Right hindlimb (tissue), 1 donor: ENCODE measurements at places on chromosomes 1 and 21.

GRCh38 chr21:41656946-41657525 lies 109.8 kb downstream of the RIPK4 start:
- no peak for DNase-seq

DNA sequence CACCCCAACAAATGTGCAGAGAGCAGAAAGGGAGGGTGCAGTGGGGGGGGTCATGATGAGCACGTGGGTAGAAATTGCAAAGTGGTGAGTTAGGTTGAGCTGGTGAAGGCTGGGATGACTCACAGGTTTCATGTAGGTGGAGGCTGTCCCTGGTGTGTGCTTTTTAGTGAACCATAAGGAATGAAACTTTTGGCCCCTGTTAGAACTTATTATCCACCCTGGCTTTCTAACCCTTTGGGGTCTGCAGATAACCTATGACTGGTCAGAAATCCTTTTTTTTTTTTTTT lies 46.9 kb downstream of the DOP1B start:
- DNase-seq, result no peak

DNA sequence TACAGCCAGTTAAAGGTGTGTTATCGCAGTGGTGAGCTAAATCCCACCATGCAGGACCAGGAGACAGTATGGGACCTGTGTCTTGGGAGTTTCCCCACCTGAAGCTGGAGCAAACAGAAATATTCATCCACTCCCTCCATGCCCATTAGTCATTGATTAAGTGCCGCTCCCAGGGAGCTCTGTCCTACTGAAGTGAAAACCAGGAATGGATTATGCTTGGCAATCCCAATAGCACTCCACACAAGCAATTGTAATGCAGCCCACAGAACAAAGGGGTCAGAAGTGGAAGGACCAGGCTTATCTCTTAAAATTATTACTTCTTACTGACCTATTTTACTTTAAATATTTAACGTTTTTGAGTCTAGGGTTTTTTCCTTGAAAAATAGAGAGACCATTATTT lies 1005.4 kb downstream of the ADGRL2 start:
- DNase-seq, result no peak

- peak; percentile 59 for DNase-seq
Observed at GRCh38 chr1:198153804-198154203, 3.0 kb upstream of the NEK7 start.

GRCh38 chr1:116242741-116243140 lies 130.3 kb upstream of the ATP1A1 start:
- no peak for DNase-seq

DNA sequence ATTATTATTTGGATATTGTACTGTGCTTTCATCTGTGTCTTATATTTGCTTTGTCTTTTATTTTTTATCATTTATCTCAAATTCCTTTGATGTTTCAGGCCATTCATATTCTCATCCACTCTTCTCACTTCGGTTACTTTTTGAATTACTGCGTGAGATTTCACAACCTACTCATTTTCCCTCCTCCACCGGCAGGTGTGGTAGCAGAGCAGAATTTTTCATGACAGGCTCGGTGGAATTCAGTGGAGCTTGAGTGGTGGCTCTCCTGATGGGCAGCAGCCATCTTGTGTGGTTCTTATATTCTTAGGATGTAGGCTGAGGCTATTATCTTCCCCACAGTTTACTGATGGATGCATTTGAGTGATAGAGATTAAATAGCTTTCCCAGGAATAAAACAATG lies 92.3 kb upstream of the IVNS1ABP start:
- no peak for DNase-seq

GRCh38 chr1:175208773-175209492 lies 16.4 kb upstream of the KIAA0040 start:
- DNase-seq, result no peak

GRCh38 chr1:189036628-189037027 lies 1441.0 kb downstream of the BRINP3 start:
- no peak for DNase-seq

- no peak for DNase-seq
Observed at GRCh38 chr1:217911908-217912307, 280.8 kb downstream of the SPATA17 start.

DNA sequence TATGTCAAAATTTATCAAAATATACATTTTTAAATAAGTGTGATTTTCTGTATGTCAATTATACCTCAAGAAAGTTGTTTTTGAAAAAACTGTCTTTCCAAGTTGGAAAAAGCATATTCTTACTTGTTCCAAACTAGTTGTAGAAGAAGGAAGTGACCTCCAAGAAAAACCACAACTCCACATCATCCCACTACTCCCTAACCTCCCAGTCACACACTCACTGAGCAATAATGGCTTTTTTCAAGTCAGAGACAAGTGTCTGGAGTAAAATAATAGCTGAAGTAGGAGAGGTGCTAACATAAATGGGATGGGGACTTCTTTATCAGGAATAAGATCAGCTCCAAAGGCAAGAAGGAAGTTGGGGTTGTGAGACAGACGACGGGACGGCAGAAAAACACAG lies 13.4 kb downstream of the EPRS1 start:
- no peak for DNase-seq

DNA sequence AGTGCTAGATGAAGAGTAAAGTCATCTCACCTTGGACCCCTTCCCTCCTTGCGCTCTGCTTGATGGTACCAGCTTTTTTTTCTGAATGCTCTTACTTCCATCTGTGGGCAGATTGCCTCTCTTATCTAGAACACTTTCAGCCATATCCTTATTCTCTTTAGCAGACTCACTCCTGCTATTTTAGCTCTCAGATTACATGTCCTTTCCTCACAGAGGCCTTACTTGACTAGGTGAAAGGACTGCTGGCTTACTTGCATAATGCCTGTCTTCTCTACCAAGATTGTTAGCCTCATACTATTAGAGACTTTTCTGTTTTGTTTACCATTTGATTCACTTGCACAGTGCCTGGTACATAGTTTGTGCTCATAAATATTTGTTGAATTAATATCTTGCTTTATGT lies 9.3 kb downstream of the IFI44 start:
- DNase-seq, result no peak

GRCh38 chr1:203473781-203474305 lies 1.8 kb upstream of the PRELP start:
- no peak for DNase-seq

DNA sequence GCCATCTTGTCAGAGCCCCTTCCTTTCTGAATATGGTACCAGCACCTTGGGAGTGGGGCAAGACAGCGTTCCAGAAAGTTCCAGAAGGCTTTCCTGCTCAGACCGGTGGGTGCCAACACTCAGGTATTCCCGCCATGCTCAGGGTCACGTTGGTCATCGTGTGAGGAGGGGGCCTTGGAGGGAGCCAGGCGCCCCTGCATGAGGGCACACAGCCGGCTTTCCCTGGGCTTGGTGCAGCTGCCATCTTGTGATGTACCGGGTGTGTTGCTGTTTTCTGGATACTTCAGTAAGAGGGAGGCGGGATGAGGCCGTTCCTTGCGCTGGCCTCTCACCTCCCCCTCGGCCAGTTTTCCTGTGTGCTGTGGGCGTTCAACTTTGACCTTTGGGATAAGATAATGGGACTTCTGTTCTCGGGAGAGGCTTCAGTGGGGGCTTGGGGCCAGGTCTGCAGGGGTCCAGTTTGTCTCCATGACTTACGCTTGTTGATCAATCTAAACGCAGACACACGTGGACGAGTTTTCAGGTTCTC lies 69.7 kb downstream of the PRDM16 start:
- no peak for DNase-seq

GRCh38 chr1:24276791-24277190 lies 42.4 kb upstream of the GRHL3 start:
- no peak for DNase-seq

- DNase-seq, result no peak
Observed at GRCh38 chr1:15796086-15796462, 11.4 kb downstream of the UQCRHL start.

DNA sequence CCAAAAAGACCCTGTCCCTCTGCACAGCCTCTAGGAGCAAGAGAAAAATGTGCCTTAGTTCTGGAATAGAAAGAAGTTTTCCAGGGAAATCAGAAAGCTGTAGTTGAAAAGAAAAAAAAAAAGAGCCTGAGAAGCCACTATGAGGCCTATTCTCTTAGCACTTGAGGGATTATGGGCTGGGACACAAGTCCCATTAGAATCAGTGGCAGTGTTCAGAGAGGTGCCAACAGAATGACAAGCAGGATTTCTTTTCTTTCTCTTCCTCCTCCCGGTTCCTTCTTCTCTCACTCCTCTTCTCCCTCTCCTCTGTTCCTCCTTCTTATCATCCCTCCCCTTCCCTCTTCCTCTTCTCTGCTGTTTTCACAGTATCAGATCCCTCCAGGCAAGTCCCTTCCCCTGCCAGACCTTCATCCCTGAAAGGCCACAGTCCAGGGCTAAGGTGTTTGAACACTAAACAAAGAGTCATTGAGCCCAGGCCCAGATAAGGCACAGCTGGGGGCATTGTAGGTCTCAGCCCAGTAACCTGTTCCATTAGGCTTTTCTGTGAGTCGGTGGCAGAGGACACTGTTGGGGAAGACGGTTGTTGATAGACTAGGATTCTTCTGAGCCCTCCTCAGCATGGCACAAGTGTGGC lies 64.7 kb upstream of the LPGAT1 start:
- no peak for DNase-seq
